ENCODE measurements at places on chromosomes 6 and 20. TPM values are rescaled to one million over a fixed set of nuclear protein-coding genes. Genes with fewer than 3 reads are reported as not detected.

RIN2 gene
- total RNA-seq = 1.0 TPM

DPPA5 gene
- not detected for total RNA-seq

- no peaks in the 10 kb centered on the region for H3K27me3 ChIP-seq
- H3K4me1 ChIP-seq = peaks cover 36% of the 10 kb centered on the region
- no peak for DNase-seq
- no peak overlapping the region for H3K27ac ChIP-seq
These were observed 25.8 kb downstream of the TBPL1 start for GRCh38 chr6:133978896-133979240.

DNA sequence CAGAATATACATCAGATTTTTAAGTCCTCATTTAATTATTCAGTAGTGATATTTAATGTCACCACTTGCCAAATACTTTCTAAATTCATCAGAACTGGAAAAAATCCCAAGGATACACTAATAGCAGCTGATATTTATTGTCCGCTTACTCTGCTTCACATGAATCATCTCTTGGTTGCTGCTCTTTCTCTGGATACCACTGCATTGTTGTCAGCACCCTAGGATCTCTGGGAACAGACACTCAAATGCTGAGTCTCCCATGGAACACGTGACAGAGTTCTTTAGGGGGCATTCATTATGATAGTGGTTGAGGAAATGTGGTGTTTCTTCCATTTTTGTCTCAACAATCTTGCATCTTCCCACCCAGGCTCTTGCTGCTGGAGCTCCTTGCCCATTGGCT lies 318.0 kb downstream of the RFPL4B start:
- DNase-seq = no peak
- no peak overlapping the region for H3K4me3 ChIP-seq
- no peaks in the 10 kb centered on the region for H3K27me3 ChIP-seq

DNA sequence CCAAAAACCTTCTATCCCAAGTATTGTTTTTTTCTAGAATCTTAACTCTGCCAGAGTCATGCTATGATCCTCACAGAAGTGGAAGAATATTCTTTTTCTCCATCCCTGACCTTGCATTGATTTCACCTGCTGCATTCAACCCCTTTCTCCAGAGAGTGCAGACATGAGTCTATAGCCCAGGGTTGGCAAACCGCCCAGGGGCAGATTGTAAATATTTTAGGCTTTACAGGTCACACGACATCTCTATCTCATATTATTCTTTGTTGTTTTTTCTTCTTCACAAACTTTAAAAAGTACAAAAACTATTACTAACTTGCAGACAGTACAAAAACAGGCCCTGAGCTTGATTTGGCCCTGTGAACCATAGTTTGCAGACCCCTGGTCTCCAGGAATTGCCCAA lies 112.1 kb upstream of the ASF1A start:
- no peak for DNase-seq
- H3K27me3 ChIP-seq = no peaks in the 10 kb centered on the region
- no peaks in the 10 kb centered on the region for H3K36me3 ChIP-seq
- H3K4me3 ChIP-seq = no peak overlapping the region

- DNase-seq = no peak
- H3K36me3 ChIP-seq = peaks cover 8% of the 10 kb centered on the region
- H3K4me3 ChIP-seq = no peak overlapping the region
- H3K27me3 ChIP-seq = no peaks in the 10 kb centered on the region
- H3K27ac ChIP-seq = no peak overlapping the region
- peaks cover 30% of the 10 kb centered on the region for H3K4me1 ChIP-seq
These were observed 19.6 kb downstream of the RRBP1 start for GRCh38 chr20:17662333-17663039.

GRCh38 chr6:113980937-113981554 lies 10.1 kb upstream of the HDAC2 start:
- H3K4me1 ChIP-seq = no peaks in the 10 kb centered on the region
- no peak overlapping the region for H3K27ac ChIP-seq
- no peaks in the 10 kb centered on the region for H3K36me3 ChIP-seq
- H3K27me3 ChIP-seq = peaks cover 10% of the 10 kb centered on the region

- no peak for DNase-seq
- H3K27me3 ChIP-seq = no peaks in the 10 kb centered on the region
- peak overlapping the region; percentile 29 for H3K27ac ChIP-seq
- no peak overlapping the region for H3K4me3 ChIP-seq
These were observed 5.5 kb downstream of the MANBAL start for GRCh38 chr20:37295001-37295400.

Data from T-helper 17 cell (primary cell).